ENCODE measurements at places on chromosomes 1 and 21. TPM values are rescaled to one million over a fixed set of nuclear protein-coding genes. Genes with fewer than 3 reads are reported as not detected.

DYNLT5 gene
- total RNA-seq = 4.6 TPM

PTPN7 gene
- 1.3 TPM for total RNA-seq

PDPN gene
- total RNA-seq = 14.1 TPM

LENEP gene
- 6.0 TPM for total RNA-seq

ZNF697 gene
- 18.4 TPM for total RNA-seq

PPOX gene
- total RNA-seq = 24.5 TPM

LCE1F gene
- total RNA-seq = not detected

FLG2 gene
- 0.88 TPM for total RNA-seq

EDN2 gene
- total RNA-seq = 1.6 TPM

All from camera-type eye (tissue), 1 donor.